A673 (cell line): ENCODE measurements at places on chromosomes 11 and 22.

DNA sequence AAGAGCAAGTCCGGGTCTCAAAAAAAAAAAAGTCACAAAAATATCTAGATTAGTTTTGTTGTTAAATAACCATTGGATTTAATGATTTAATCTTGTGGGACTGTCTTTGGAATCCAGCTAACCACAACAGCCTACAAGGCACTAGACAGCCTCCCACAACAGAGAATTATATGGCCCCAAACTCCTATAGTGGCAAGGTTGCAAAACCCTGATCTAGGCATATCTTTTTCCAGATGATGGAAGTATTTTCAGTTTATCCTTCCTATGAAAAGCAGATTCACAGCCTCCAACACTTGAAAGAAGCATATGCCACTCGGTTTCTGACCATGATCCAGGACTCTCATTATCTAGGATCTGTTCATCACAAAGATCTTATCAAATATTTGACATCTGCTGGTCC lies 5.4 kb upstream of the C11orf87 start:
- no peak for DNase-seq

GRCh38 chr11:4559527-4560440 lies 14.8 kb downstream of the OR52M1 start:
- DNase-seq = no peak

DNA sequence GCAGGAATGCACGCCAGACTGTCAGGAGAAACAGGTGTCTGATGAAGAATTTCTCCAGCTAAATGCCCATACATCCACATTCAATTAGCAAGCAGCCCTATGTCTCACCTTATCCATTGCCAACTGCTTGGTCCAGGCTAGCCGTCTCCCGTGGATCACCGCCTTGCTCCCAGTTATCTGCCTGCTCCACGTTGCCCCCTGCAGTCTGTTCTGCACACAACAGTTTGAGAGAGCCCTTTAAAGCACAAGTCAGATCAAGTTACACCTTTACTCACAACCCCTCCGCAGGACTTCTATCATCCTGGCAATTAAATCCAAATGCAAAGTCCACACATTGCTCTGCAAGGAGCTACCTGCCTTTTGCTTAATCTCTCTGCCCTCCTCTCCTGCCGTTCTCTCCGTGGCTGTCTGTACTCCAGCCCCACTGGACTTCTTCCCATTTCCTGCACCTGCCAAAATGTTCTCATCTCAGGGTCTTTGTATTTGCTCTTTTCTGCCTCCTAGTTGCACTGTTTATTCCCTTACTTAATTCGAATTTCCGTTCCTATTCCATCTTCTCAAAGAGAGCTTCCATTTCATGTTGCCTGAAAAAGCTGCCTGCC lies 185.3 kb upstream of the LARGE1 start:
- DNase-seq = peak; percentile 15

GRCh38 chr11:35272391-35272902 lies 133.5 kb downstream of the CD44 start:
- DNase-seq = no peak

- no peak for DNase-seq
These were observed 256.5 kb downstream of the MN1 start for GRCh38 chr22:27545085-27545484.

- peak; percentile 77 for DNase-seq
These were observed 19.7 kb downstream of the MYO7A start for GRCh38 chr11:77147668-77148321.

GRCh38 chr11:4202749-4203148 lies 108.2 kb downstream of the RRM1 start:
- DNase-seq = no peak
